ENCODE measurements at places on chromosomes 7 and 10.
A peak's percentile ranks its signal among the peaks of the same experiment; 100 is the strongest.

DNA sequence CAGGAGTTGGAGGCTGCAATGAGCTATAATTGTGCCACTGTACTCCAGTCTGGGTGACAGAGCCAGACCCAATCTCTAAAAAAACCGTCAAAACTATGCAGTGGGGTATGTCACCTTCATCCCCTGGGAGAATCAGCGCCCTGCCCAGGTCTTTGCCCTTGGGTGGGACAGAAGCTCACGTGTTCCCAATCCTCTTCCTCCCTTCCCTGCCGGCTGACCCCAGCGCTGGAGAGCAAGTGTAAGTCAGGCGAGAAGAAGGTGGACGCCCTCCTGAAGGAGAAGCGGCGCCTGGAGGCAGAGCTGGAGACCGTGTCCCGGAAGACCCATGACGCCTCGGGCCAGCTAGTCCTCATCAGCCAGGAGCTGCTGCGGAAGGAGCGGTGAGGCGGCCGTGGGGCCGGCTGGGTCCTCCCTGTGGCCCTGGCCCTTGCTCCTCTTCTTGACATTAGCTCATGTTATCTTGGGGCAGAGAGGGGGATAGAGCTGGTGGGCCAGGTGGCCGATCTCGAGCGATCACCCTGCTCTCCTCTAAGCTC, 64.8 kb upstream of the GTF2IRD1 start:
- no peak for DNase-seq

DNA sequence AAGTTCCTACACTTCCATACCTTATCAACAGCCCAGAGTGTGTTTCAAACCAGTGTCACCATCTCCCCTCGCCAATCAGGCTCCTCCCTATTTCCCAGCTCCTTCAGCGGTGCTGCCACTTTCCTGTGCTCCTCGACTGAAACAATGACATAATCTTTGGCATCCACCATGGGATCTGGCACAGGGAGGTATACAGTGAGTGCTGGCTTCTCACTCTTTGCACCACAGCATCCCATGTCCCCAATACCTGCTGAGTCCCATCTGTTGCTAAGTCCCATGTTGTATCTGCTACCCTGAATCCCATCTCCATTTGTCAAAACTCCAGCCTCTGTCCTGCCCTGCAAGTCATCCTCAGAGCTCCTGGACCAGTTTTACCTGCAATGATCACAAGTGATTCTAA, 15.4 kb downstream of the PAXIP1 start:
- no peak for DNase-seq

DNA sequence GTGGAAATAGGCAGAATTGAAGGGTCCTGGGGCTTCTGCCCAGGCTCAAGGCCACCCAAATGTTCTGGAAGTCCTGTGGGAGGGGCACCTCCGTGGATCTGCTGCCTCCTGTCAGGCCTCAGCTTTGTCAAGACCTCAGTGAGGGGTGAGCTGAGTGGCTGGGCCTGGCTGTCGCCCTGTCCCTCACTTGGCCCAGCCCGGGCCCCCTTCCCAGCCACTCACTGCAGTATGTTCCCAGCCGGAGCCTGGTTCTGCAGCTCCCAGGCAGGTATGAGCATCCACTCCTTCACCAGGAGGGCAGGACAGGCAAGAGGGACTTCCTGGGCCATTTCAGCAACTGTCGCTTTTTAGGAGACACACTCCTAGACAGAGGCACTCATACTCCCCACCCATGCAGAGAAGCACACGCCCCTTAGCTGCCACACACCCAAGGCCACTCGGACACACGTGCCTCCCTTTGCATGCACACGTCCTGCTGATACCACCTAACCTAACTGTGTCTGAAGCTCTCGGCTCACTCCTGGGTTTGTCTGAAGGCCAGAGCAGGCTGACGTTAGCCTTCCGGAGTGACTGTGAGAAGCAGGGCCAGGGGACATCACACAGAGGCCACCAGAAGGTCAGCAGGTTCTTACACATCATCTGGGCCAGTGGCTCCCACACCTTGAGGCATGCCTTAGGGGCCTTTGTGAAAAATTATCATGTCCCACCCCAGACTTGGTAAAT, 72.2 kb upstream of the COL13A1 start:
- no peak for DNase-seq

- DNase-seq, result peak; percentile 64
Observed at GRCh38 chr10:66747451-66747850, 178.4 kb upstream of the LRRTM3 start.

- DNase-seq, result no peak
Observed at GRCh38 chr7:93889261-93889660, 1.3 kb downstream of the TFPI2 start.

DNA sequence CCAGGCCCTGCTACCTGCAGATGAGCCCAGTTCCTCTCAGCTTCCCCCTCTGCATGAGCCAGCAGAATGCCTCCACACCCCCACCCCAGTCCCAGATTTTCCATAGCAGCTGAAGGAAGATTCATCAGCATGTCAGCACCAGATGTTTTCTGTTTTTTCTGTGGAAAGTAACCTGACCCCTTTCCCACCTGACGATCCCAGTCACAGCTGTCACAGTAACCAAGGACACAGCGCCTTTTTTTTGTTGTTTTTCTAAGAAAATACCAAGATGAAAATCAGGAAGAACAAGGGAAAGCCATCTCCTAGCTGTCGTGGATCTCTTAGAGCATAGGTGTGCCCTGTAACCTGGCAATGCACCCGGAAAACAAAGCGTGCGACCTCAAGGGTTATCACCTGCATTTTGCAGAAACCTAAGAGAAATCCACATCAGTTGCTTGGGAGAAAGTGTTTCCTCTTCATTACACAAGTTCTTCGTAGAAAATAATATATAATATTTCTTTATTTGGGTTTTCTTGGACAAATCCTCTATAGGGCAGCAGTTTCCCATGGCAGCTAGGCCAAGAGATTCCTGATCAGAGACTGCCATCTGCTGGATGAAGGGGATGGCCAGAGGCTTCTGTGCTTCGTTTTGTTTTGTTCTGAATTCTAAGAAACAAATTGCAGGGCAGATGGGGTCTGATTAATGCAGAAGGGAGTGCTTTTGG, 401.9 kb downstream of the TNS3 start:
- peak; percentile 52 for DNase-seq

GRCh38 chr7:122255454-122255853, 49.1 kb downstream of the FEZF1 start:
- no peak for DNase-seq

DNA sequence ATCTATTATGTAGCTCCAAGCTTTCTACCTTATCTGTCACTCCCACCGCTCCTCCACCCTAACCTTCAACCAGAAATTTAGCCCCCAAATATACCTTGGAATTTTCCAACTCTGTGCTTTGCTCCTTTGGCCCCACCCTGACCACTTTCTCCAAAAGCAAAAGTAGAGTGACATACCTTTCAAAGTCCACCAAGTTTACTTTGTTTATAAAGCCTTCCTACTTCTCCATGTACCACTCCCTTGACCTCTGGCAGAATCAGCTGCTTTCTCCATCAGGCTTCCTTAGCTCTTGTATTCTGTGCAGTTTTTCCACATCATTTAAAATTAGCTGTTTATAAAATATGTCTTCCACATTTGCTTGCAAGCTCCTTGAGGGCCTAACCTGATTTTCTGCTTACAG, 40.9 kb upstream of the RSBN1L start:
- no peak for DNase-seq

GRCh38 chr7:158842486-158842885, 13.2 kb upstream of the ESYT2 start:
- DNase-seq, result no peak

DNA sequence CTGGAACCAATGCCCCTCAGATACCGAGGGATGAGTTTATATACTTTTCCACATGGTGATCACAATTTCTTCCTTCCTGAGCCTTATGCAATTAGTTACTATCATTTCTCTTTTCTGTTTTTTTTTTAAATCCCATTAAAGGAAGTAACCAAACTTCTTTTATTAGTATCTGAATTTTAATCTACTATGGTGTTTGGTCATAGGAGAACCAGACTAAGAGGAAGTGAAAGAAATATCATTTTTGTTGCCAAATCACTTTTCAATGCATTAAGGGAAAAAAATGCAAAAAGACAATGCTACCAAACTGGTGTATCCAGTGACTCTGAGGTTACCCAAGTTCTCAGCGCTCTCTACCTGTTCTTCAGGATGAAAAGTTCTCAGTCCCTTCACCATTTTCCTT, 167.7 kb downstream of the NXPH1 start:
- DNase-seq, result no peak

DNA sequence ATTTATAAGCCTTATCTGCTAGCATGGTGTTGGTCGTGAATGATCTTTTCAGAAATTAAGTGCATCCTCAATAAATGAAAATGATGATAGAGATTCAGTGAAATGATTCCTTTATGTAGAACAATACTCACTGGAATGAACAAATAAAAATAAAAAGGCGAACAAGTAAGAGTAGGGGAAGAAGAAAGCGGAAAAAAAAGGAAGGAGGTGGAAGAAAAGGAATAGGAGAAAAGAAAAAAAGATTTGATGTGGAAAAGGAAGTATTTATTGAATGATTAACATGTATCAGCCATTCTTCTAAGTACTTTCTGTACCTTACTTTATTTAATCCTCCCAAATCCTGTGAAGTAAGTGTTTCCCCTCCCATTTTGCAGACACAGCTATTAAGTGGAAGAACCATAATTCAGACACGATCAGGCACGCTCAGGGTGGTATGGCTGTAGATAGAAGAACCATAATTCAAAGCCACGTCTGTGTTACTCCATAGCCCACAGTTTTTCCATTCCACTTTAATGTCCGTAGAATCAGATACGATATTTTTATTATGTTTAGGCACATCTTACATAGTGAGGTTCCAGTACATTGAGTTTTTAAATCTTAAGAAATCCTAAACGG, 156.2 kb upstream of the LAMB4 start:
- DNase-seq, result no peak

GRCh38 chr10:103262229-103262628, 14.7 kb upstream of the INA start:
- DNase-seq, result no peak

GRCh38 chr10:73850863-73851461, 23.4 kb downstream of the CAMK2G start:
- DNase-seq, result peak; percentile 90

GRCh38 chr10:63173468-63174232, 40.5 kb downstream of the NRBF2 start:
- DNase-seq, result no peak

DNA sequence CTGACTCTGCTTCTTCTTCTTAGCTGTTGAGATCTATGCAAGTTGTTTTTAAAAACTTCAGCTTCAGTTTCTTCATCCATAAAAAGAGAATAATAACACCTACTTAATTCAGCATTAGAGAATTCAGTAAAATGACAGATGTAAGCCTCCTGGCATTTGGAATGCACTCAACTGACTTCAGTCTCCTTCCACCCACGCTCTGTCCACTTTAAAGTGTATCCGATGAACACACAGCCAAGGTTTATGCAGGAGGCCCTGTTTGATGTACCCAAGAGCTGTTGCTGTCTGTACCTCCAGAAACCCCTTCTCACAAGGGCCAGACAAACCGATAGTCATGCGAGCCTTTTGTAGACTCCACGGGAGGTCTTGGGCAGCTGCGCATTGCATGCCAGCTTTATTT, 27.1 kb upstream of the SLC35B4 start:
- no peak for DNase-seq

DNA sequence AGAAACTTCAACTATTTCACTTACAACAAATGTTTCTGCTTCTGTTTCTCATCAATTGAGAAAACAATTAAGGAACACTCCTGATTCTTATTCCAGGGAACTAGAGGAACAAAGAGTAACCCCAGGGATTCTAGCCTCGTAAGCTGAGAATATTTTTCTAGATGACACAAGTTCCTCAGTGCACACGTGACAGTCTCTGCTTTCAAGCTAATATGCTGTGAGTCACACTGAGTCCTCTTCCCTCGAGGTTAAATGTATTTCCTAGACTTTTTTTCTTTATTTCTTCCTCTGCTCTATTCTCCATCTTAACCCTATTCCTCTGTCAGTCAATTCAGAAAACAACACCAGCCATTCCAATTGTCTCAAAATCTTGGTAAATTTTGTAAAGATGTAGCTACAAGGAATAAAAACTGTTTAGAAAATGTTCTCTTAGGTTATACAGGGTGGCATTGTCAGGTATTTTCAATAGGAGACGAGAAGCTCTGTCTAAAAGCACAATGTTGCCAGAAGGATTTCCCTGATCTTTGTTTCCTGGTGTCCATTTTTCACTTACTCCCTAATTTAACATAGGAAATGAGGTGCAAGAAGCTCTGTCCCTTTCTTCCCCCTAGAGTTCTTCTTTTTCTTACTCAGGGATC, 5.8 kb upstream of the C1GALT1 start:
- DNase-seq, result peak; percentile 58

DNA sequence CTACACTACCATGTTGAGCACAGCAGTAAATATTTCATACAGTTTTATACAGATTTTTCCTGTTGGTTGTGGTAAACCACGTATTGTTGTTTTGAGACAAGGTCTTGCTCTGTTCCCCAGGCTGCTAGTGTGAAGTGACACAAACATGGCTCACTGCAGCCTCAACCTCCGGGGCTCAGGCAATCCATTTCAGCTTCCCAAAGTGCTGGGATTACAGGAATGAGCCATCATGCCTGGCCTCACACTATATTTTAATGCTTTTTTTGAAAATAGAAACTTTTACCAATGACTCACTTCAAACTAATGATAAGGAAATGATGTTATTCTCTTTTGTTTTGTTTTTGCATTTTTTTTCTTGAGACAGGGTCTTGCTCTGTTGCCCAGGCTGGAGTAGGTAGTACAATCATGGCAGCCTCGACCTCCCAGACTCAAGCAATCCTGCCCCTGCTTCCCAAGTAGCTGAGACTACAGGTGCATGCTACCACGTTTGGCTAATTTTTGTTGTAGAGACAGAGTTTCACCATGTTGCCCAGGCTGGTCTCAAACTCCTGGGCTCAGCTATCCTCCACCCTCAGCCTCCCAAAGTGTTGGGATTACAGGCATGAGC, 210.6 kb downstream of the TPST1 start:
- no peak for DNase-seq

DNA sequence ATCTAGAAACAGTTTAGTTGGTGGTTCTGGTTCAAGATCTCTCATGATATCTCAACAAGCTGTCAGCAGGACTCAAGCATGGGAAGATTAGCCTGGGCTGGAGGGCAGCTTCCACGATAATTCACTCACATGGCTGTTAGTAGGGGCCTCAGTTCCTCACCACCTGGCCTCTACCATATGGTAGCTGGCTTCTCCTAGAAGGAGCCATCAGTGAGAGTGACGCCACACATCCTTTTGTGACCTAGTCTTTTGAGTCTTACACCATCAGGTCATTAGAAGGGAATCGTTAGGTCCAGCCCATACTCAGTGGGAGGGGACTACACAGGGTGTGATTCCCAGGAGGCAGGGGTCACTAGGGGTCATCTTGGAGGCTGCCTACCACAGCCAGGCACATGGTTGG, 239.3 kb upstream of the PLPP4 start:
- DNase-seq, result no peak

DNA sequence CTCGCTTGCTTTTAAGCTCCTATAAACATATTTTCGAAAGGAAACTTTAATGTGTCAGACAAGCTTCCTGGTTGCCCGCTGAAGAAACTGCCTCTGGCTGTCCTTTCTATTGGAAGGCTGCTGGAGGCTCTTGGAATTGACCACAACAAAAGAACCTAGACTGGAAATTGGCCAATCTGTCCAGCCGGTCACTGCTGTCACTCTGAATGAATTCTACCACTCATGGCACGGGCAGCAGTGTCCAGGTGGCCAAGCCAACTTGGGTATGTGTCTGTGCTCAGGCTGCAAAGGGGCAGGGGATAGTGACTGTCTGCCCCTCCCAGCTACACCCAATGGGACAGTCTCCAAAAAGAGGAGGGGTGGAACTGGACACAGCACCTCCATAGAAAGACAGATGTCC, 57.6 kb downstream of the CDH23 start:
- DNase-seq, result no peak
